ENCODE measurements at places on chromosomes 3 and 15.
A peak's percentile ranks its signal among the peaks of the same experiment; 100 is the strongest.

DNA sequence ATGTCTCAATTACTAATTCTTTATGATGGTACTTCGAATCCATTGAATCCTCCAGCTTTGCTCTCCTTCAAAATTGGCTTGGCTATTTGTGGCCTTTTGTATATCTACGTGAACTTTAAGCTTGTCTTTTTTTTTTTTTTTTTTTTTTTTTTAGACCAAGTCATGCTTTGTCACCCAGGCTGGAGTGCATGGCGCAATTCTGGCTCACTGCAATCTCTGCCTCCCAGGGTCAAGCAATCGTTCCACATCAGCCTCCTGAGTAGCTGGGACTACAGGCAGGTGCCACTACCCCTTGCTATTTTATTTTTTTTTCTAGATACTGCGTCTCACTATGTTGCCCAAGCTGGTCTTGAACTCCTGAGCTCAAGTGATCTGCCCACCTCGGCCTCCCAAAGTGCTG, 7.7 kb upstream of the DIPK2A start:
- no peak for DNase-seq

GRCh38 chr3:174116421-174116820, 718.9 kb downstream of the NLGN1 start:
- no peak for DNase-seq

DNA sequence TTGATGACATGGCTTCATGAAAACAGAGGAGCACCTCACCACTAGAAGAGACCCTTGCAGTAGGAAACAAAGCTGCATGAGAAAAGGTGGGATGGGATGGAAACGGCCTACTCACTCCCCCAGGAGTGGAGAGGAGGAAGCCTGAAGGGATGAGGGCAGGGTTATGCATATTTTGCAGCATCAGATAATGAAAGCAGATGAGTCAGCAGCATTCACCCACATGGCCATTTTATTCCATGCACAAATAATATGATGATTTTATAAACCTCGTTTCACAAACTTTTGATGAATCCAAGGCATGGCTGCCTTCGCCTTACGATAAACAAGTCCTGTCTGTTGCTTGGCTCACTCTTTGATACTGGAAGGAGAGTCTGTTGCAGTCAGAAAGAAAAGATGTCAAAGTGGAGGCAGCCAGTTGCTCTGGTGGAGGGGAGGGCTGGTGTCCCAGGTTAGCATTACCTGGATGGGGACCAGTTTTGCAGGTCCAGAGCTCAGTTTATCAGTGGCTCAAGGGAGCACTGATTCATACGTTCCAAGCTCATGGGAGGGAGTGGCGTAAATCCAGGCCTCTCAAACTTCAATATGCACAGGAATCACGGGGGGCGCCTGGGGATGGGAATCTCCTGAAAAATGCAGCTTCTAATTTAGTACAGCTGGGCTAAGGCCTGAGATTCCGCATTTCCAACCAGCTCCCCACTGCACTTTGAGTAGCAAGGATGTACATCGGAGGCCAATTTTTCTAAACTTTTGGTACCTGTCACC, 9.2 kb upstream of the EHD4 start:
- DNase-seq: no peak

DNA sequence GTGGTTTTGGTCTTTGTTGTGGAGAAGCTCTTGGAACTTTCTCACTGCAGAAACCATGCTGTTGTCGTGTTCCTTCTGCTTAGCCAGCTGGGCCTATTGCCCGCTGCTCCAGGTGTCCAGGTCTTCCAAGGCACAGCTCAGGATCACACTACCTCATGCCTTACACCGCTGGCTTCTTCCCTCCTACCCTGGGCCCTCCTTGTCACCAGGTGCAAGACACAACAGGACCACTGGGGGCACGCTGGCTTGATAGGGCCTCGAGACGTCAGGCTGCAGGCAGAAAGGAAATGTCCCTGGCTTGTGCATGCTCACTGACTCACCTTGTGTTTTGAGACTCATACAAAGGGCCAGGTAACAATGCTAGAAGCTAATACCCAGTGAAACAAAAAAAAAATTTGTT, 32.3 kb downstream of the PAQR9 start:
- no peak for DNase-seq

DNA sequence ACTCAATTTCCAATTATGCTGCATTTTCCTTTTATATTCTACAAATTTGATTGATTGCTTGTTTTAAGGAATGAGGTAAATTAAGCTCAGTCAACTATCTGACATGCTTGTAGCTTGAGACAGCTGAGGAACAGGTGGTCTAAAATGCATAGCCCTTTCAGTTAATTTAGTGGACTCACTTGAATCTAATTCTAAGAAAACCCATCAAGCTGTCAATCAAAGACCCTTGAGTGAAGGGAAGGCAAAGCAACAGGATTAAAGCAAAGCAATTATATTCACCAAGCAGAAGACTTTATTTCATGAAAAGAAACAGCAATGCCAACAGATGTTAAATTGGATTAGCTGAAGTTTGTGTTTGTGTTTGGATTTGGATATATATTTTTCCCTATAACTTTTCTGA, 228.5 kb downstream of the ARPP21 start:
- DNase-seq: no peak

- no peak for DNase-seq
Measured at GRCh38 chr15:77759896-77760592, 127.3 kb upstream of the LINGO1 start.

- DNase-seq: no peak
Measured at GRCh38 chr15:37425541-37425940, 325.2 kb upstream of the MEIS2 start.

GRCh38 chr3:152328841-152329240, 60.1 kb downstream of the MBNL1 start:
- DNase-seq: peak; percentile 61

- DNase-seq: no peak
Measured at GRCh38 chr3:41434781-41435180, 235.5 kb downstream of the CTNNB1 start.

- DNase-seq: no peak
Measured at GRCh38 chr3:69838217-69838616, 99.0 kb downstream of the MITF start.

GRCh38 chr3:59502806-59503205, 453.0 kb upstream of the CFAP20DC start:
- no peak for DNase-seq
